ENCODE measurements at places on chromosomes 13 and 19. TPM values are rescaled to one million over a fixed set of nuclear protein-coding genes. Genes with fewer than 3 reads are reported as not detected.
A peak's percentile ranks its signal among the peaks of the same experiment; 100 is the strongest.

DNA sequence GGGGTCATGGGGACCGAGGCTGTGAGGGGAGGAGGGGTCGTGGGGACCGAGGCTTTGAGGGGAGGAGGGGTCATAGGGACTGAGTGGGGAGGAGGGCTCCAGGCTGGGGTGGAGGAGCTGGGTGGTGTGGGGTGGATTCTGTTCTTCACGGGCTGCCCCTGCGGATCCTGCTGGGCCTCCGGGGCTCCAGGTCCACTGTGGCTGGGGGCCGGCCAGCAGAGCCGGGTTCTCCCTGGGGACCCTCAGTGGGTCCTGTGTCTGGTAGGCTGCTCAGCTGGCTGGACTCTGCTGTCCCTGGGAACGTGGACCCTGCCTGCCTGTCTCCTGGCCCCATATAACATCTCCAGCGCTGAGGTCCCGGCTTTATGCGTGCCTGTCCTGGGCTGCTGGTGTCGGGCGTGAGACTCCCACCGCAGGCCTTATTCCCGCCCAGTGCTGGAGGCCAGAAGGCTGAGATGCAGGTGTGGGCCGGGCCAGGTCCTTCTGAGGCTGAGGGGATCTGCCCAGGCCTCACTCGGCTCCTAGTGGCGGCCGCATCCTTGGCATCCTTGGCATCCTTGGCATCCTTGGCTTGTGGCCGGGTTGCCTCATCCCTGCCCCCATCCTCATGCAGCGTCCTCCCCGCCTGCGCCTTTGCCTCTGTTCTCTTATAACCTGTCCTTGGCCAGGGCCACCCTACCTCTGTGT is 19.8 kb upstream of the GNA15 start:
- no peak for DNase-seq

DNA sequence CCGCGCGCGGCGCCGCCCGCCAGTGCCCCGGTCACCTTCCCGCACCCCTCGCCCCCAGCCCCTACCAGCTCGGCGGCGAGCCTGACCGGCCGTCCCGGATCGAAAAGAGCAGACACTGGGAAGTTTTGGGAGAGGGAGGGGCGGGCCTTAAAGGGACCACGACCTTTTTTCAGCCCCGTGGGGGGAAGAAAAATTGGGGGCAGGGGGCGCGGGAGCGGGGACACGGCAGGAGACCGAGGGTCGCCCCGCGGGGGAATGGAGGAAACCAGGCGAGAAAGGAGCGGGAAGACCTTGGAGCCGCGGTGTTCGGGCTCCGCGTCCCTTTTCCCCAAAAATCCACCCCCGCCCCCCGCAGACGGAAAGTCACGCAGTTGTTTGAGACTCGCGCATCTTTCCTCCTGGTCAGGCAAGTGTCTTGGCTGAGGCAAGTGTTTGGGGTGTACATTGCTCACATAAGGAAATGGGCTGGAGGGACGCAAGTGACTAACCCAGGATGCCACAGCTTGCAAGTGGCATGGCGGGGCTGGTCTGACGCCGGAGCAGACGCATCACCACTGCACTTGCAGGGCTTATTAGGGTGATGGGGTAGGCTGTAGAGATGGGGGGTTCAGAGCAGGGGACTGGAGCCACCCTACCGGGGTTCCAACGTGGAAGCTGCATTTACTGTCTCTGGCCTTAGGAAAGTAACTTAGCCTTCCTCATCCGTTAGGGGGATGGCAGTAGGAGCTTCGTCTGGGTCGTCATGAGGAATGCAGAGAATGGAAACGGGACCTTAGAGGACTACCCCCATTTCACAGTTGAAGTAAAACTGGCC is 2.7 kb upstream of the HNRNPL start:
- DNase-seq = peak; percentile 83

GRCh38 chr19:17807731-17808316 is 12.9 kb downstream of the B3GNT3 start:
- DNase-seq = no peak

DNA sequence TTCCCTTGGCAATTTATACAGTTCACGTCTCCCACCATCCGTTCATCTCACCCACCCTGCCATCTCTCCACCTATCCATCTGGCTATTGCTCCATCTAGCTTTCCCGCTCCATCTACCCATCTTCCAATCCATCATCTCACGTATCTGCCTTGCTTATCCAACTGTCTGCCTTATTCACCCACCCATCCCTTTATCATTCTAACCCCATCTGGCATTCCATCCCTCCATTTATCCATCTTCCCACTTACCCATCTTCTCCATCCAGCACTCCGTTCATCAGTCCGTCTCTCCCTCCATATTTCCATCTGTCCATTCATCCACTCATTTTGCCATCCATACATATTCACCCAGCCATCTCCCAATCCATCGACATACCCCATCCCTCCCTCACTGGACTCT is 10.0 kb downstream of the RPS16 start:
- DNase-seq = no peak

DNA sequence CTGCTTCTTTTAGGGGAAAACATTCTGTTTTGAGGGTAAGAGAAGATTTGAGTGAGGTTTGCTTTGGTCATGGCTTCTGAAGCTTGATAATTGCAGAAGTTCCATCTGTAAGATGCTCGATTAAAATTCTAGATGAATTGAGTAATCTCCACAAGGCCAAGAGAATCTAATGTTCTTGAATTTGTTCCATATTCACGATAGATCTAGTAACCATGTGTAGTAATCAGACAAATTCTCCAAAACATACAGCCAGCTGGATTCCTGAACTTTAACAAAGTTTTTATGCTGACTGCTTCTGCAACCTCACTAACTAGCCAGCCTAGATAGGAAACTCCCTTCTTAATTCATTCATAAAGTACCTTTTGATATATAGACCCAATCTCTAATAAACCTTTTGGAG is 92.7 kb downstream of the COL4A2 start:
- DNase-seq = no peak

GRCh38 chr13:38418286-38418685 is 68.6 kb downstream of the UFM1 start:
- DNase-seq = no peak

GRCh38 chr13:75302071-75302698 is 179.8 kb downstream of the TBC1D4 start:
- no peak for DNase-seq

DNA sequence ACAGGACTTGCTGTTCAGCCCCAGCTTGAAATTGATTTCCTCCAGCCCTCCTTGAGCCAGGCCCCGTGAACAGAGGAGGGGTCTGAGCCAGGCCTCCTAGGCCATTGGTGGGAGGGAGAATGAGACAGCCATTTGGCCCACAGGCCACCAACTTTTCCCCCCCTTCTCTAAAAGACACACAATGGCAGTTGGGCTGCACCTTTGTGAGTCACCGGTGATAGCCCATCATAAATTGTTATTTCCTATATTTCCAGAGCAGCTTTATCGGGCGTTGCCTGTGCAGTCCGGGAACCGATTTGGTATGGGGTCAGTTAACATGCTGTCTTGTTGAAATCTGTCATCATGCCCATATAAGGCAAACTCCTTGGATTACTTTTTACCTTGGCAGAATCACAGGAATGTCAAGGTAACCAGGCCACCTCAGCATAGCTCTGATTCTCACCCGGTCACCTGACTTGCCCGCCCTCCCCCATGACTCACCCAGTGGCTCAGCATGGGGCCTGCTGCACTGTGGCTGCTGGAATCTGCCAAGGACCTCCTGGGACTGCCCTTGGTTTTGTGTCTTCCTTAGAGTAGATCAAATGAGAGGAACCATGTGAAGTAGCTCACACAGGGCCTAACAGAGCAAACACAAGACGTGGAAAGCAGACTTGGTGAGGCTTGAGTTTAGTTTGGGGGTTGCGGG is 36.1 kb downstream of the ACTN4 start:
- DNase-seq = no peak

DNA sequence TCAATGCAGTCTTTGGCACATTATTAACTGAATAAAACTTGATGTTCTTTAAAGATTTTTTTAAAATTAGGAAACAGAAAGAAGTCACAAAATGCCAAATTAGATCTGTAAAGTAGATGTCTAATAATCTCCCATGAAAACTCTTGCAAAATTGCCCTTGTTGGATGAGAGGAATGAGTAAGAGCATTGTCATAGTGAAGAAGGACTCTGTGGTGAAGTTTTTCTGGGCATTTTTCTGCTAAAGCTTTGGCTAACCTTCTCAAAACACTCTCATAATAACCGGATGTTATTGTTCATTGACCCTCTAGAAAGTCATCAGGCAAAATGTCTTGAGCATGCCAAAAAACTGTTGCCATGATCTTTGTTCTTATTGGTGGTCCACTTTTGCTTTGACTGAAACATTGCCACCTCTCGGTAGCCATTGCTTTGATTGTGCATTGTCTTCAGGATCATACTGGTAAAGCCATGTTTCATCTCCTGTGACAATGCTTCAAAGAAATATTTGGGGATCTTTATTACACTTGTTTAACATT is 549.3 kb downstream of the LIG4 start:
- DNase-seq = no peak

- DNase-seq = no peak
Observed at GRCh38 chr19:40640744-40641143, 39.6 kb downstream of the LTBP4 start.

DNA sequence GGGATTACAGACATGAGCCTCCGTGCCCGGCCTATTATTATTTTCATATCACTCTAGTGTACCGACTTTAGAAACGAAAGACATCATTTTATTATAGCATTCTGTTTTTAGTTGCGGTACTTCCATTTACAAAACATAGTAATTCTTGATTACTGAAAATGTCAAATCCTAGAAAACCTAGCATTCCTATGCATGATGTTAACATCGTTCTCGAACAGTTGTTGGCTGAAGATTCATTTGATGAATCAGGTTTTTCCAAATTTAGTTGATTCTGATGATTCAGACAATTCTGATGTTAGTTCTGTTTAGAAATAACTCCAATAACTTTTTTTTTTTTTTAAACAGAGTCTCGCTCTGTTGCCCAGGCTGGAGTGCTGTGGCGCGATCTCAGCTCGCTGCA is 11.5 kb upstream of the MTRF1 start:
- no peak for DNase-seq

GRCh38 chr13:53206455-53206854 is 177.8 kb downstream of the OLFM4 start:
- DNase-seq = no peak

- DNase-seq = no peak
Observed at GRCh38 chr13:48976576-48977285, 1.0 kb downstream of the FNDC3A start.

Gene LILRA1
- polyA plus RNA-seq = 0.51 TPM

Gene DPF1
- polyA plus RNA-seq = 2.5 TPM

Gene LRRC63
- 0.34 TPM for polyA plus RNA-seq

Gene ZNF155
- polyA plus RNA-seq = 19.1 TPM

Gene AMH
- polyA plus RNA-seq = 3.7 TPM

Gene CDK8
- 21.0 TPM for polyA plus RNA-seq

Gene RAX2
- polyA plus RNA-seq = 0.08 TPM

Measured in left lung (tissue), 14 donors.